Right ventricle myocardium inferior (tissue), 1 donor: ENCODE measurements at places on chromosomes 7 and 10. TPM values are rescaled to one million over a fixed set of nuclear protein-coding genes. Genes with fewer than 3 reads are reported as not detected.

Gene PPP1R3A
- total RNA-seq: 121 TPM

Gene CFAP69
- total RNA-seq: 1.6 TPM

Gene GRK5
- 48.6 TPM for total RNA-seq

Gene NEURL1
- 0.05 TPM for total RNA-seq

Gene AGR2
- total RNA-seq: not detected

Gene CALHM3
- total RNA-seq: not detected

Gene FAM3C
- 40.2 TPM for total RNA-seq

Gene PPRC1
- total RNA-seq: 14.3 TPM

Gene LBX1
- total RNA-seq: not detected

Gene C1GALT1
- 19.6 TPM for total RNA-seq

Gene GLCCI1
- 5.7 TPM for total RNA-seq

- DNase-seq: no peak
These were observed 129.2 kb downstream of the ADCY1 start for GRCh38 chr7:45703373-45703821.

DNA sequence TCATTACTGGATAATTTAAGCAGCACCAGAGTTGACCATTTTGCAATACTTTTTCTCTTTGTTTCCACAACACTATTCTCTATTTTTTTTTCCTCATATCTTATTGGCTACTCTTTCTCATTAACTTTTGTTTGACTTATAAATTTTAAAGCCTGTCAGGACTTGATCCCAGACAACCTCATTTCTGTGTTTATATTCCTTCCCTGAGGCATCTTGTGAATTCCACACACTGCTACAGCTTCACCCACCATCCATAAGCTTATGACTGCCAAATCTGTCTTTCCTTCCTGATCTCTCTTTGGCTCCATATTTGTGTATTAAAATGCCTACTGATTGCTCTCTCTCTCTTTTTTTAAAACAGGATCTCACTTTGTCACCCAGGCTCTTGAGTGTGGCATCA, 124.6 kb upstream of the MBL2 start:
- no peak for DNase-seq

GRCh38 chr10:124179308-124180043, 86.1 kb upstream of the CHST15 start:
- no peak for DNase-seq

GRCh38 chr10:63720676-63721075, 199.5 kb downstream of the REEP3 start:
- no peak for DNase-seq

GRCh38 chr10:70567603-70568002, 34.9 kb downstream of the PRF1 start:
- no peak for DNase-seq
